Activated naive CD4-positive, alpha-beta T cell treated with anti-CD3 and anti-CD28 coated beads, Interleukin-2, amount 50 U/mL, for 72 hours (primary cell): ENCODE measurements at places on chromosomes 6 and 20.

GRCh38 chr6:106574741-106575458 lies 54.4 kb downstream of the RTN4IP1 start:
- DNase-seq: no peak

GRCh38 chr20:61514018-61514365 lies 261.9 kb downstream of the CDH4 start:
- DNase-seq: no peak

DNA sequence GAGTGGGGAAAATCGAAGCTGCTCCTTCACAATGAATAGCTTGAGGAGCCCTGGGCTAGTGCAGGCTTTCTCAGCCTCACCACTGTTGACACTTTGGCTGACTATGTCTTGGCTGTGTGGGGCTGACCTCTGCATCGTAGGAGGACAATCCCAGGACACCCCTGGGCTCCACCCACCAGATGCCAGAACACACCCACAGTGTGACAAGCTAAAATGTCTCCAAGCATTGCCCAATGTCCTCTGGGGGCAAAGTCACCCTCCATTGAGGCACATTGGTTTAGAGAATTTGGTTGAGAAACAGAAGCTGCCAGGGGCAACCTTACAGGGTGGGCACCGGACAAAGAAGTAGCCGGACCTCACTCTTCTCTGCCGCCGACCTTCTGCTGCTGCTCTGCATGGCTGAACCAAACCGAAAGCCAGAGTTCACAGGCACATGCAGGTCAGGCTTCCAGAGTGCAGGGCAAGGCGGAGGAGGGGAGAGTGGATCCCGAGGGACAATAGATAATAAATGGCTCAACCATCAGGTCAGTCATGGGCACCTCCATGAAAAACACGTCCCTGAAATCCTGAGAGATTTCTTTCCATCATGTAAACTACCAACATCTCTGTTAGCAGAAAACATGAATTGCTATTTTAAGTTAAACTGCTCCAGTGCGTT lies 189.0 kb downstream of the LRFN2 start:
- no peak for DNase-seq

- DNase-seq: no peak
Observed at GRCh38 chr6:33490621-33491020, 36.2 kb downstream of the ZBTB9 start.

GRCh38 chr6:19839237-19839546 lies 2.0 kb downstream of the ID4 start:
- no peak for DNase-seq

- no peak for DNase-seq
Observed at GRCh38 chr6:156762547-156762946, 14.6 kb upstream of the ARID1B start.

- DNase-seq: no peak
Observed at GRCh38 chr6:8181160-8181881, 79.0 kb upstream of the EEF1E1 start.

- DNase-seq: no peak
Observed at GRCh38 chr20:49136817-49137571, 51.1 kb downstream of the STAU1 start.

- DNase-seq: no peak
Observed at GRCh38 chr6:55445648-55446204, 118.5 kb downstream of the GFRAL start.

GRCh38 chr6:108251252-108251651 lies 9.6 kb downstream of the SNX3 start:
- no peak for DNase-seq

GRCh38 chr20:44039741-44040140 lies 125.1 kb downstream of the TOX2 start:
- no peak for DNase-seq

GRCh38 chr6:166541366-166541765 lies 45.1 kb downstream of the RAMACL start:
- DNase-seq: no peak

DNA sequence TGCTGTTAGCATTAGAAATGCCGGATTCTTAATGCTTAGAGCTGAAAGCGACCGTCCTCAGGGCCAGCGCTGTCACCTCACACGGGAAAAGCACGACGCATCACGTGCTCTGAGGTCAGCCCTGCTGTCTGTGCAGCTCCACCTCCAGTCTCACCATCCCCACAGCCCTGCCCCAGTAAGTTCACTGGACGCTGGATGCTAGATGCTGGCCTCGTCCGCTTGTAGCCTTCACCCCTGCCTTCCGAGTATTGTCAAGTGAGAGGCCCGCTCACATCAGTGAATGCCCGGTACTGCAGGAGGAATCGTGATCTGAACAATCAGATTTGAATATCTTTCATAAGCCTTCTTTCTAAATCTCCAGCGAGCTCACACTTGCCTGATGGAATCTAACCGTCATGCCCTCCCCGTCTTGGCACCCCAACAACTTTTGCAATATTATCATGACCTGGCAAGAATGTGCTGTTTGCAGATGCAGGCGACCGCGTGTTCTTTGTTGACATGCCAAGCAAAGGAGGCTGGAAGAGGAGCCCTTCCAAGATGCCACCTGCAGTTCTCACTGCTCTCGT lies 64.9 kb downstream of the DLL1 start:
- no peak for DNase-seq

- DNase-seq: no peak
Observed at GRCh38 chr6:52514514-52514913, 62.3 kb downstream of the TRAM2 start.

- no peak for DNase-seq
Observed at GRCh38 chr6:48775157-48775556, 664.2 kb upstream of the PTCHD4 start.

DNA sequence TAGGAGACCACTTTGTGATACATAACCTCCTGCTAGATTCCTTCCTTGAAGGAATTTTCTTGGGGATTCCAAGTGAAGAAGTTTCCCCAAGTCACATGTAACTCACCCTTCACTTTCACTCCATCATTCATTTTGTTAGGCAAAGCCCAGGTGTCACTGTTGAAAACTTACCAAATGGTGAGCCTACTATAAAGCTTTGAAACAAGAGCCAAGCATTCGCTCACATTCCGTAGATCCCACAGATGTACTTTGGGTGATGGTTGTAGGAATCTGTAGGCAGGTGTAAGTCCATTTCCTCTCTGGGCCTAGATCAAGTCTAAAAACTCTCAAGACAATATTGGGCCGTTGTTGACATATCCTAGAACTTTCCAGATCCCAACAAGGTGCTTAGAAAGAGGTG lies 74.1 kb downstream of the PRDM1 start:
- DNase-seq: no peak

- no peak for DNase-seq
Observed at GRCh38 chr6:2560917-2561698, 189.6 kb downstream of the MYLK4 start.

DNA sequence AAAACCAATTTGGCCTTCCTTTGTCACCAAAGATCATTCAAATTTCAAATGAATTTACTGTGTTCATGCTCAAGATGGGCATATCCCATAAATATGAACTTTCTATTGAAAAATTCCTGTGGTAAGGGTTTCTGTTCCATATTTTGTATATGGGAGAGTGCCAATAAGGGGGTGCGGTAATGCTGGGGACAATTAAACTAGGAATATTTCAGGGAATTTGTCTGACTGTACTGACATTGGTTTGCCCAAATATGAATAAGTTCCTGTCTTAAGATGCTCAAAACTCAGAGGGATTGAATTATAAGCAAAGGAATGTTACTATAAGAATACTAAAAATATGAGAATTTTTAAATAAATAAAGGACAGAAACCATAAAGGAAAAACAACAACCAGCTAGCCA lies 553.0 kb upstream of the MARCKS start:
- no peak for DNase-seq

GRCh38 chr20:64161356-64162238 lies 2.7 kb upstream of the MYT1 start:
- no peak for DNase-seq

- peak; percentile 44 for DNase-seq
Observed at GRCh38 chr6:12637960-12638641, 78.5 kb upstream of the PHACTR1 start.

DNA sequence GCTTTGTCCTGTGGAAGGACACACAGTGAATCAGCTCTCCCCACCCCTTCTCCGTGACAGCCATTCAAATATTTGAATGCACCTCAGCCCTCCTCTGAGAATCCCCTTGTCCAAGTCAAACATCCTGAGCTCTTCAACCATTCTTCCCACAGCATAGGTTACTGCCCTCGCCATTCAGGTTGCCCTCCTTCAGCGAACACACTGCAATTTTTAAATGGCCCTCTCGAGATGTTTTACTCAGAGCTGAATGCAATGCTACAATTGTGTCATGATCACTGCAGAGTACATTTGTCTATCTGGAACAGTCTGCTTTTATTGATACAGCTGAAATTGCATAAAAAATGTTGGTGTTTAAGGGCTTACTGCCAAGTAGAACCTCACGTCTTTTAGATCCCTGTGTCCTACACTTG lies 48.9 kb downstream of the SLC2A12 start:
- no peak for DNase-seq

GRCh38 chr6:15949982-15950381 lies 178.9 kb upstream of the MYLIP start:
- DNase-seq: no peak

DNA sequence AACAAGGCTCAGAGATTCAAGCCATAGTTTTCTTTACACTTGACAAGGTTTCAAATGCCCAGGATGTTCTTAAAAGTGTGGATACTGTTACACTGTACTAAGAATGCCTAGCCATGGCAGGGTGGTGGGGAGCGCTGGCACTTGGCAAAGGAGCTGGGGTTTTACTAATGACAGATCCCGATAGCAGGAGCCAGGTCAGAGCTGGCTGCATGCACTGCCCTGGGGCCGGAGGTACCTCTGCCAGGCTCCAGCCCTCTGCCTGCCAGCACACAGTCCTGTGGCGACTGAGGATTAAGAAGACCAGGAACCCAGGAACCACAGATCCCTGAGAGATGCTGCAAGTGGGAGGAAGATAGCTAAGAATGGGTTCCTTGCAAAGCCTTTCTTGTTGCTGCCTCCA lies 260.3 kb downstream of the ALDH8A1 start:
- no peak for DNase-seq

- no peak for DNase-seq
Observed at GRCh38 chr6:16305788-16306187, 67.4 kb downstream of the GMPR start.

- no peak for DNase-seq
Observed at GRCh38 chr6:5984150-5985089, 22.3 kb downstream of the NRN1 start.

DNA sequence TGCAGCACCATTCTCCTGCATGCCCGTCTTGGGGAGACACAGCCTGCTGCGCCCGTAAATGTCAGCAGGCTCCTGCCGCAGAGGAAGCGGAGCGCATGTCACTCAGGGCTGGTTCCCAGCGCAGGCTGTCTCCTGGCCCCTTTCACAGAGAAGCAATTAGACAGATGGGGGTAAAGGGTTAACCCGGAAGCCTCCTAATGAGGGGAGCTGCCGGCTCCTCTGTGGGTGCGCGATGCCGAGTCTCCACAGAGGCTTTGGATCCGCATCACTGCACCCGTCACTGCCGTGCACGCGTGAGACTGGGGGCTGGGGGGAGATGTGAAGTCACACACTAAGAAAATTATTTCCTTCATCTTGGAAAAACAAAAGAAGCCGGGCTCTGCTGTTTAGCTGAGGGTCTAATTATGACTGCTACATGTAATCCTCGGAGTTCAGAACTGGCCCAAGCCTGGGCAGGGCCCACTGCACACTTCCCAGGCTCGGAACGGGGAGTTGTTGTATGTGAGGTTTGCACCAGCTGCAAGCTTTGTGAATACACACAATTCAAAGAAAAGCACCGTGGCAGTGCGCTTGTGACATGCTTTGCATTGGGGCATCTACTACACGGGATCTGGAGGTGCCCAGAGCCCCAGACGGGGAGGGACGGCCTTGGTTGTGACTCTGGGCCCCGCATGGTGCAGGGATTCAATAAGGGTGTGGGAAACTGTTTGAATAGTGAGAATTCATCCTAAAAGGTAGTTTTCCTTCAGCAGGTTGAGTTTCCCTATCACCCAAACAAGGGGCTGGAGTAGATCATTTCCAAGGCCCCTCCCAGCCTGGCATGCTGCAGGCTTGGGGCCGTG lies 331.6 kb downstream of the TAF4 start:
- DNase-seq: no peak

DNA sequence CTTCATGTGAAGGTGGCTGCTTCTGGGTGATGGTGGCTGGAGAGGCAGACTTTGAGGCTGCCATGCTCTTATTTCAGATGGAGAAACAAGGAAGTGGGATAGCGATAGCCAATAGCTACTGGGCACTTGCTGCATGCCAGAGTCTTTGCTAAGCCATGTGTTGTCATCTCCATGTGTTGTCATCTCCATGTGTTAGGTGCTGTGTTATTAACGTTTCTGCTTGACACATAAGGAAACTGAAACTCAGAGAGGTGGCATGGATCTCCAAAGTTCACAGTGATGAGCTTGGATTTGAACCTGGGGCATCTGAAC lies 16.9 kb downstream of the KIAA1755 start:
- no peak for DNase-seq

GRCh38 chr20:325889-326644 lies 715 bp downstream of the SOX12 start:
- DNase-seq: peak; percentile 62

- DNase-seq: no peak
Observed at GRCh38 chr20:34249291-34249690, 8.1 kb downstream of the ASIP start.

- DNase-seq: no peak
Observed at GRCh38 chr6:98836962-98837944, 2.9 kb downstream of the POU3F2 start.

- DNase-seq: no peak
Observed at GRCh38 chr6:104118274-104118673, 741.4 kb downstream of the HACE1 start.

DNA sequence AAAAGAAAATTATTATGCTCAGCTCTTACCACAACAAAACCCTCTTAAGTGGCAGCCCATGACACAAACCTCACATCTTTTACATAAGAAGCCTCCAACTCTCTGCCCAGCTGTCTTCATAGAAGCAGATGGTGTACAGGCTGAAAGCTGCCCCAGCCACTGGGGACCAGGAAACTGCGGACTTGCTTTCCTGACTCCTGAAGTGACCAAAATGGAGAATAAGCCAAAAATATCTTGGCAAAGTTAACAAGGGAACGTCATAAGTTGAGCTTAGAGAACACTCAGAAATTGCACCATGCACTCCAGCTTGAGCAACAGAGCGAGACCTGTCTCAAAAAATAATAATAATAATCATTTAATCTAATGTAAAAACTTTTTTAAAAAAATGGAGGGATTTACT lies 160.3 kb upstream of the CDYL start:
- DNase-seq: no peak
